ENCODE measurements at places on chromosomes 5 and 9.

DNA sequence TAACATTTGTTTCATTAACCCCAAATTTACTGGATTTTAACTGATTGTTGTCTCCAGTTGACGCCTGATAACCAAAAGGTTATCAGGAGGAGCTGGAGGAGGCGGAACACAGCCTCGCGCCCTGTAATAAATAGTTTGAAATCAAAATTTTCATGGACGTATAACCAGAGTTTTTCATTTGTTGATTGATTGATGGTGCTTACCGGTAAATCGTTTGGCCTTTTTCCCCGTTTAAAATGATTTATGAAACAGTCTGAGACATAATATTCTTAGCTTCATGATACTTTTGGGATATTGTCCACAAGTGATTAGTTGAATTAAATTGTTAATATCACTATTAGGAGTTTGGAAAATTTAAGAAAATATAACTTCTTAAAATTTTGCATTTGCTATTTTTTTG, 1.7 kb downstream of the FOCAD start:
- no peak for DNase-seq

GRCh38 chr5:152634586-152634985, 229.5 kb upstream of the NMUR2 start:
- no peak for DNase-seq

- no peak for DNase-seq
Measured at GRCh38 chr9:114717908-114718486, 36.0 kb upstream of the TEX48 start.

DNA sequence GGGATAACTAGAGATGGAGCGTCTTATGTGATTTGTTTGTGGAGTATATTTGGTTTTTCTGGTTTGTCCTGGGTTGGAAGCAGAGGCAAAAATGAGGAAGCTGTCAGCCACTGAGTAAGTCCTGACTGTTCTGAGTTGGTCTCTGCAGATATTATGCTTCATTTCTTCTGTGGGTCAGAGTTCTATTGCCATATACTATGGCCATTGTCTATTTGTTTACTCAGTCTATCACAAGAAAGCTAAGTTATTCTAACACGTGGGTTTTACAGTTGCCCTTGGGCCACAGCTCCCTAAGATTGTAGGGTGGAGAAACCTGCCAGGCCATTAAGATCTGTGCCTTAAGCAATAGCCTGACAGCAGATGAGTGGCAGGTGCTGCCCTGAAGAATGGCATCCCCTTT, 3.0 kb upstream of the CTSV start:
- no peak for DNase-seq

DNA sequence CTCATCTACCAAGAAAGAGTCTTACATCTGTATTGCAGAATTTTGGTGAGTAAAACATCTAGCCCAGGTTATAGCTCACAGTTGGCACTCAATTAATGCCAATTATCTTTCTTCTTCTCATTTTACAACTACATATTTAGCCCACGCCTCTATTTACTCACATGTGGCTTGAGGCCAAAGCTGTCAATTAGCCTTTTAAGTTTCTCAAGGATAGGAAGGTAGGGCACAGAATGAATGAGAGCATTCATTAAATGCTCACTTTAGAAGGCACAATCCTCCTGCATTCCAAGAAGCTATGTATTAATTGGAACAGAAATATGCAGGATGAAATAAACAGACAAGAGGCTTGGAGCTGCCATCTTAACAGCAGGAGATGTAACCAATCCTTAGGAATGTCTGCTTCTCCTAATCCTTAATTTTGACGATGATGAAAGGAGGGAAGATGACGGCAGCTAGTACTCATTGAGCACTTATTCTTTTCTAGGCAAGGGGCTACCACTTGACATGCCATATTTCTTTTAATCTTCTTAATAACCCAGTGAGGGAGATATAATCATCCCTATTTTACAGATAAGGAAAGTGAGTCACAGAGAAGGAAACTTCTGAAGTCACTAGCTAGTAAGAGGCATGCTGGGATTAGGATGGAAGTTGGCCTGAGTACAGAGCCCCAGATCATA, 30.8 kb upstream of the PANK3 start:
- no peak for DNase-seq

- DNase-seq = no peak
Measured at GRCh38 chr5:169970339-169970738, 10.0 kb downstream of the INSYN2B start.

Measured in stimulated activated CD4-positive, alpha-beta T cell treated with anti-CD3 and anti-CD28 coated beads, Interleukin-1b, Interleukin-23, amount 100 ng/mL, for 4 hours (primary cell).